ENCODE measurements at places on chromosomes 4 and X.

DNA sequence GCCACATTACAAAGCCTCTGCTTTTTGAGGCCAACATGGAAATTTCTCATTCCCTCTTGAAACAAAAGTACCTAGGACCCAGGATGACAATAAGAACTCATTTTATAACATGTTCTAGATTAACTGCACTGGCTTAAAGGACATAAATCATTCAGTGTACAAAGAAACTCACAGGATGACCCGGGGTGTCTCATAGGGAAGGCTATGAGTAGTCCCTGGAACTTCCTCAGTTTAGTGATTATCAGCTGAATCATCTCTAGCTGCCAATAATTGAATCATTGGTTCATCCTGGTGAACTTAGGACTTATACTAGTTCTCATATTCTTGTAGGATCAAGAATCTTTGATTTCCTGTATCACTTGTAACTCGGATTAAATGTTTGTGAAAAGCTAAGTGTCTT lies 95.8 kb upstream of the WDR1 start:
- DNase-seq: no peak

DNA sequence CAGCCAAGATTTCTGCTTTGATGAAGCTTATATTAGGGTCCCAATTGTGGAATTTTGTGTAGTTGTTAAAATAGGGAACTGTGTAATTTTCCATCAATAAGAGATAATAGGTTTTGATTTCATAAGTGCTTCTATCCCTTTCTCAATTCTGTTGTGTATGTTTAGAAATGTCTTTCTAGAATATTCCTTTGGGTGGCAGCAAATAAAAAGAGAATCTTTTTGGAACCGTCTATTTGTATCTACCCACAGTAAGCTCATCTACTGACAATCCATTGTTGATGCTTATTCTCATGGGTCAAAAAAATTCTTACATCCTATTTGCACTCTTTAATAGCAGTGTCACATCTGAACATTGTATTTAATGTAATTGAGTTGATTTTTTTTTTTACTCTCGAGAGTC lies 61.7 kb downstream of the TMA16 start:
- DNase-seq: no peak

- DNase-seq: no peak
Measured at GRCh38 chr4:143386812-143387211, 50.1 kb downstream of the GAB1 start.

- DNase-seq: no peak
Measured at GRCh38 chrX:108437349-108438109, 693 bp downstream of the COL4A6 start.

DNA sequence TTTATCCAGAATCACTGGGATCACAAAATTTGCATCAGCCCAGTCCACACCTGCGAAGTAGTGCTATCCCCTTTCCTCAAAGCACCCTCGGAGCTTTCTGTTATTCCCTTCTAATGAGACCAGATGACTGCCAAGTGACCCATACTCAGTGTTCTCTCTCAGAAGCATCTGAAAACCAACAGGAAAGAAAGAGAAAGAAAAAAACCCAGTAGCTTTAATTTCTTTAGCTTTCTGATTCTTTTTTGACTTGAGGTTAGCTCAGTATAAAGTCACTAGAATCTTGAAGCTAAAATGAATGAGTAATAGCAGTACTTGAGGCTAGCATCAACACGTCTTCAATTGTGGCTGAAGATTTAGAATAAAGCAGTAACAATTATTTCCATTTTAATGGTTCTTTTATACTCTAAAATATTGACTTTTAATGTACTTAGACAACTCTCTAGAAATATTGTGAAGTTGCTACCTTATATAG lies 124.4 kb downstream of the ANK2 start:
- no peak for DNase-seq

DNA sequence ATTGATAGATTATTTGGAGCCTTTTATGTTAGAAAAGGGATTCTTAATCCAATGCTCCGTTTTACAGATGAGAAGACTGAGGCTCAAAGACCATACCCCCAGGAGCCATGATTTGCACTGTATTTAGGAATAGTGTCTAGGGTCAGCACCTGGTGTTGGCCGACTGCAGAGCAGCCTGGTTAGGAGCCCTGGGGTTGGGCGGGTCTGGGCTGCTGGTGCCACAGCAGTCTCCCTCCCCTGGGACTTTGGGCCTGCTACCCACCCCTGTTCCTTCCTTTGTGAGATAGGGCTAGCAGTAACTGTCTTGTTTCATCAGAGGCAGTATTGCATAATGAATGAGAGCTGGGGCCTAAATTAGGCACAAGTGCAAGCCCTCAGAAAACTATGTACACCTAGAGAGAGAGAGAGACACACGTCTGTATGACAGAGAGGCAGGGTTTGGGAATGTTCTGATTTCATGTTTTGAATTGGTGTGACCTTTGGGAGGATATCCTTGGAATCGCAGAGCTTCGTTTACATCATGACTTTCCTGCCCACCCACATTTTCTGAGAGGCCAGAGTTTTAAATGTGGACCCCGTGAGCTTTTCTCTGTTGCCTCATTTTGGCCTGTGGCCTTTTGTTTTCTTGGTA lies 111.7 kb downstream of the PTTG2 start:
- DNase-seq: no peak

DNA sequence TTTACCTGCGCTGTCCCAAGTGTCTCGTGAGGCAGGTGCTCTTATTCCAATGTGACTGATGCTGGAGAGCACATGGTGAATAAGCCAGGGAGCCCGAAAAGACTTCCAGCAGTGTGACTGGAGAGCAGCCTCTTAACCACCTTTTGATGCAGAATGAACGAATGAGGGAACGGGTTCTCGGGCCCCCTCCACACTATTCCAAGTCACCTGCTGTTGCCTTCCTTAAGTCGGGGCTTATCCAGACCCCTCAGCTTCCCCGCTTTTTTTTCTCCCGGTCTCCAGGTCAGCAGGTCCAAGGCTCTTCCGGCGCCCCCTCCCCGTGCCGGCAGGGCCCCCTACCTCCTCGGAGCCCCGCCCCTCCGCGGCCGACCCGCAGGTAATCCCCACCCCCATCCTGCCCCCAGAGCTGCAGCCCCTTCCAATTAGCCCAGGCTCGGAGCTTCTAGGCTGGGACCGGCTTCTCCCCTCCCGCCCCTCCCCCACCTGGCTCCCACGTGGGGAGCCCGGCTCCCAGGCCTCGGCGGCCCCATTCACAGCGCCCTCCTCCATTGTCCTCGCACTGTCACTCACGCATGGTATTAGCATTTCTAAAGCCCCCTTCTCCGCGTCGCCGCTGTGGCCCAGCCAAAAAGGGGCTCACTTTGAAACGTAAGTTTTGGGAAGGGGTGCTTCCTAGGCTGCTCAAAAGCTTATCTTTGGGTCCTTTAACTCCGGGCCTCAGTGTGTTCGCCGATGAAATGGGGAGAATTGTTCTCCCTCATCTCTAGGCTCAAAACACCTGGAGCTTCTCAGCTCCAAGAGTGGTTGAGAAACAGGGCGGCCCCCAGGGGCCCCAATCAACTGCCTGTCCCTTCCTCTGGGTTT lies 56.2 kb upstream of the PJA1 start:
- no peak for DNase-seq

GRCh38 chr4:74021601-74022000 lies 16.9 kb downstream of the CXCL3 start:
- DNase-seq: no peak

GRCh38 chr4:165814256-165815020 lies 58.6 kb upstream of the TLL1 start:
- no peak for DNase-seq

- DNase-seq: no peak
Measured at GRCh38 chr4:148376151-148376550, 66.1 kb downstream of the NR3C2 start.
